Activated T-cell treated with anti-CD3 and anti-CD28 coated beads for 4 hours (primary cell): ENCODE measurements at places on chromosomes 1 and 21.

- no peak for DNase-seq
These were observed 11.3 kb downstream of the SPATA17 start for GRCh38 chr1:217642455-217642854.

GRCh38 chr1:2208309-2209239 lies 14.0 kb upstream of the FAAP20 start:
- no peak for DNase-seq

DNA sequence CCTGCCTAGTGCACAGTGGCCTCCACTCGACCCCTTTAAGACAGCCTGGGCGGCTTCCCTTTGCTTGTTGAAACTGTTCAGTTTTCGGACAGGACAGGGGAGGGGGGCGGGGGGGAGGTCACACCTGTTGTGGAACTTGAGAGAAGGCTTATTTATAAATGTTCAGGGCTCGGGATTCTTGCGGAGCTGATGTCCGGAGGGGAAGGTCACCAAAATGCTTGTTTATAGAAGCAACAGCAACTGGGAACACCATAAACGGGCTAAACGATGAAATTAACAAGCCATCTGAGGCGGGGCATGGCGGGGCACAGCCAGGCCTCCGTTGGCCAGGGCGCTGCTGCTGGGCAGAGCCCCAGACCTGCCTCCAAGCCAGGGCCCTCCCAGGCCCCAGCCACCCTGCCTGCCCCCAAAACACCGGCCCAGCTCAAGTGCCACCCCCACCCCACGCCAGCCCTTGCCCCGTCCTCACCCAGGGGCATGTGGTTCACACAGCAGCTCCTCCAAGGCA lies 59.8 kb upstream of the CASZ1 start:
- DNase-seq, result no peak

DNA sequence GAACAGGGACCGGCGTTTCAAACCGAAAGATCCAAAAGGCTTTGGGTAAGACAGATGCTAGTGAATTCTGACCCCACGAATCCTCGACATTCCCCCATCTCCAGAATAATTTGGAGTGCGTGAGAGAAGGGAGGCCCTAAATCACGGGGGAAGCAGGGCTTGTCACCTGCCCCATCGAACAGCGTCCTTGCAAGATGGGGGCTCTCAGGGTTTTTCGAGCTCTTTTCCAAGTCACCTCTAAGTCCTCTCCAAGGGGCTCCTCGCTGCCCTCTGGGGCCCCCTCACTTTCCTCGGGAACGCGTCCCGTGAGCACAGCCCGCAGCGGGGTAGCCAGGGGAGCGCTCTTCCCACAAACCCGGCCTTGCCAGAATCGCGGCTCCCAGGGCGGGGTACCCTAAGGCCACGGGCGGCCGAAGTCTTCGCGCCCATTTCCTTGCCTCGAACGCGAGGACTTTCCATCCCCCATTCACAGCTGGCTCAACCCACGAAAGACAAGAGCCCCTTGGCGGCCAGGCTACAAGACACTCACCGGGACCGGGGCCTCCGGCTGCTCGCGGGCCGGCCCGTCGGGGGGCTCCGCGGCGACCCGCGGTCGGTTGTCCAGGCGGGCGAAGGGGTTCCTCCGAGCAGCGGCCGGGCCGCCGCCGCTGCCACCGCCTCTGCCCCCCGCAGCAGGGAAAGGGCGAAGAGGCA lies 546 bp downstream of the DONSON start:
- DNase-seq, result no peak

DNA sequence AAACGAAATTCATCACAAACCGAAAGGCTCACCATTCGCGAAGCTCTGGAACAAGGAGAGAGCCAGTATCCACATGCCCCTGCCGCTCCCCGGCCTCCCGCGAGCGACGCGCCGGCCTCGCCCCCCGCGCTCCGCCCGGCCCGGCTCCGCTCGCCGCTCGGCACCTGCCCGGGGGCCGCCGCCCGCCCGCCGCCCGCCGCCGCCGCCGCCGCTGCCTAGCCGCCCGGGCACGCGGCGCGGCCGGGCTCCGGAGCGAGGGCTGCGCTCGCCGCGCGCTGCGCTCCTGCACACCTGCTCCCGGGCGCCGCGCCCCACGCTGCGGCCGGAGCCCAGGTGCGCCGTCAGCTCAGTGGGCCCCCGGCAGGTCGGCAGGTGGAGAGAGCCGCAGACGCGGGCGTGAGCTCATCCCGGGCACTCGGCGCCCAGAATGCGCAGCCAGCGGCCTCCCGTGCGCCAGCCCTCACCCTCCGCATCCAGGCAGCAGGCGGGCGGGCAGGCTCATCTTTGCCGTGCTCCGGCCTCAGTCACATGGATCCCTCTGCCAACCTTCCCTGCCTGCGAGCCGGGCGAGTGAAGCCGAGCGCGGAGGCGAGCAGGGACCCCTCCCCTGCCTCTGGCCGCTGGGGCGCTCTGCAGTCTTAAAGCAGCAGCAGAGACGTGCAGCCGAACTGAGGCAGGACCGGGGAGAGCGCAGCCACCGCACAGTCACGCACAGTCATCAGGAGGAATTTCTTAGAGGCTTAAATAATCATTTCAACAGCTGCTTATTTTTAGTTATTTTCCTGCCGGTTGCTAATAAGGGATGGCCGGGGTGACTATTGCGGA lies at the start of gene DSCAM:
Gene DSCAM (minus strand): TSS at position 572 of the 825 bp plus-strand sequence. CDS start 497 bp downstream, at position 75.
- DNase-seq, result no peak

DNA sequence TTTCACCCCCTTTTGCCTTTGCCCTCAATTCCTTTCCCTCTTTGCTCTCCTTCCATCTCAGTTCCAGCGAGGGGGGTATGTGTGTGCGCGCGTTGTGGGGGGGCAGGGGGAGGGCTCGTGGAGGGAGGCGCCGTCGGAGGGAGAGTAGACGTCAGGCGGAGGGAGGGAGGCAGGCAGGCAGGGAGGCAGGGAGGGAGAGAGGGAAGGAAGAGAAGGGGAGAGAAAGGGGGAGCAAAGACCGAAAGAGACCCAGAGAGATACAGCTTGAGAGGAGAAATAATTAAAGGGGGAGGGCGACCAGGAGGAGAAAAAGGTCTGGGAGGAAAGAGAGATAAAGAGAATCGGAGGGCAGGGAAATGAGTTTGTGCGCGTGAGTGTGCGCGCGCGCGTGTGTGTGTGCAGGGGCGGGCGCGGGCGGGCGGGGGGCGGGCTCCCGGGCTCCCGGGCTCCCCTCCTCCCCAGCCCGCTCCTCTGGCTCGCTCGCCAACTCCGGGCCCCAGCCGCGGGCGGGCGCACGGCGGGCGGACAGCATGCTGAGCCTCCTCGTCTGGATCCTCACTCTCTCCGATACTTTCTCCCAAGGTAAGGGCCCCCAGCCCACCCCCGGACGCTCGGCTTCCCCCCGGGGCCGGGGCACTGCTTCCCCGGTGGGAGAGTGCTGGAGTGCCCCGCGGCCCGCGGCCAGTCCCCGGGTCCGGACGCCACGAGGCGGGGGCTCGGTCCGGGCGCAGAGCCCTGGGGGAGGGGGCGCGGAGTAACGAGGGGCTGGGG lies at the start of gene KIRREL1:
Gene KIRREL1 (plus strand): TSS at position 499 of the 771 bp plus-strand sequence. CDS start 32 bp downstream, at position 531.
- DNase-seq, result no peak

DNA sequence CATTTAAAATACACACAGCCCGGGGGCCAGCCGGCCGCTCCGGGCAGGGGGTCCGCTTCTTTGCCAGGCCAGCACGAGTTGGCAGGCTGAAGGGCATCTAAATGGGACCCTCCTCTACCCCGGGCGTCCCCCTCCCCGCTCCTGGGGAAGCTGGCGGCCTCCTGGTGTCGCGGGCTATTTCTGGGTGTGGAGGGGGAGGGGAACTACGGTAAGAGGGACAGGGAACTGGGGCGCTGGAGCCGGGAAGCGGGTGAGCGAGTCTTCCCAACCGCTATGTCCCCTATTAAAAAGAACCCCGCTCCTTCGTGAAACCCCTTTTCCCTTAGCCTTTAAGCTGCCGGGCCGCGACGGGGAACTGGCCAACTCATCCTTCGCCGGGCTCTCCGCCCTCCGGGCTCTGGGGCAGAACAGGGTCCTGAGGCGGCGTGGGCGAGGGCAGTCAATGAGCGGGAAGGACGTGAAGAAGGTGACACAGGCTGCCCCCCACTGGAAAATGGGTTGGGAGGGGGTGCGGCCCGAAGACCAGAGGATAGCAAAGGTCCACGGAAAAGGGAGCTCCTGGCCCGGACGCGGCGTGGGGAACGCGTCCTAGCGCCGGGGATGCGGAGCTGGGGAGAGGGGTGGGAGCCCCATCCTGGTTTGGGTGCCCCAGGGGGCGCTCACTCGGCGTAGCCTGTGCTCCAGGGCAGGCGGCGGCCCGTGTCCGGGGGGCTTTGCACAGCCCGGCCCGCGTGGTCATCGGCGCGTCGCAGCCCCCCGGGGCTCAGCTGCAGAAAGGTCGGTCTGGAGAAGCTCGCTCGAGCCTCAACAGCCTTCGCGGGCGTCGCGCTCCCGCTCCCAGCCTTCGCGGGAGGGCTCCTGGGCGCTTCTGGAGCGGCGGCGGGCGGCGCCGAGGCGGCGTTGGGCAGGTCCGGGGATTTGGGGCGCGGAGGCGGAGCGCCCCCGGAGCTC lies 544 bp downstream of the PPM1J start:
- no peak for DNase-seq

DNA sequence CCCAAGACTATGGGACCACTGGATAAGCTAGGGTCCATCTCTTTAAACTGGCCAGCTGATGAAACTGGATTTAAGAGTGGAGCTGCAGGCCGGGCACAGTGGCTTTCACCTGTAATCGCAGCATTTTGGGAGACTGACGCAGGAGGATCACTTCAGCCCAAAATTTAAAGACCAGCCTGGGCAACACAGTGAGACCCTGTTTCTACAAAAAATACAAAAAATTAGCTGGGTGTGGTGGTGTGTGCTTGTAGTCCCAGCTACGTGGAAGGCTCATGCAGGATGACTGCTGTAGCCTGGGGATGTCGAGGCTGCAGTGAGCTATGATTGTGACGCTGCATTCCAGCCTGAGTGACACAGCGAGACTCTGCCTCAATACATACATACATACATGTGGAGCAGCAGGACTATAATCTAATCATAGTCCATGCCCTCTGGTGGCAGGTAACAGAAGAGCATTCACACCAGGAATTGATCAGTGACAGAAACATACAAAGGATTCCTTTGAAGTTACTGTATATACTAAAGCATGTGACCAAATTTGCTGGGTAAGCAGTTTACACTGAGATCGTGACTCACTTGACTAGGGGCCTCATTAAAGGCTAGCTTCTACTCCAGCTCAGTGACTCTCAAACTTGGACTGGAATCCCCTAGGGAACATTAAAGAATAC lies 101.5 kb upstream of the SLFNL1 start:
- DNase-seq, result no peak

- DNase-seq, result no peak
These were observed 17.1 kb downstream of the OSCP1 start for GRCh38 chr1:36433102-36433501.

DNA sequence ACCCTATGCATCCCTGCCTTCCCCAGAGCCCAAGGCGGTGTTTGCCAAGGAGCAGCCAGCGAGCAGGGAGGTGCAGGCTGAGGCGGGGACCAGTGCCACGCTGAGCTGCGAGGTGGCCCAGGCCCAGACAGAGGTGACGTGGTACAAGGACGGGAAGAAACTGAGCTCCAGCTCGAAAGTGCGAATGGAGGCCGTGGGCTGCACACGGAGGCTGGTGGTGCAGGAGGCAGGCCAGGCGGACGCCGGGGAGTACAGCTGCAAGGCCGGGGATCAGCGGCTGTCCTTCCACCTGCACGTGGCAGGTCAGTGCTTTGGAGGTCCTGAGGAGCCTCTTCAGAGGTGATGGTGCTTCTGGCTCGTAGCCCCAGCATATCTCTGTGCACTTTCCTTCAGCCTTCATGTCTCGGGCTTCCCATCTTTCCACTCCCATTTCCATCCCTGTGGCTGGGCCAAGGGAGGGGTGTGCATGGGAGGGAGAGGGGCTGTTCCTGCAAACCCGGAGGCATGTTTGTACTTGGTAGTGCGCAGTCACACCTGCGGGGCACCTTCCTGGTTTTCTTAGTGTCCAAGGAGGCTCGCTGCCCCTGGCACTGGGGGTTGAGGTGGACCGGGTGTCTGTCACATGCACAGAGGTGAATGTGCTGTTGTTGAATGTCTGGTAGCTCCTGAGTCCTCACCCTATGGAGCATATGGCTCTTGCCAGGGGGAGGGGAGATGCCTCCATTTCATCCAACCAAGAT lies 56.4 kb downstream of the OBSCN start:
- no peak for DNase-seq

GRCh38 chr1:51270751-51271150 lies 34.7 kb downstream of the RNF11 start:
- no peak for DNase-seq
